Activated T-cell treated with anti-CD3 and anti-CD28 coated beads, Interleukin-2, amount 50 U/mL, for 1 hour (primary cell): ENCODE measurements at places on chromosomes 7 and 10.

DNA sequence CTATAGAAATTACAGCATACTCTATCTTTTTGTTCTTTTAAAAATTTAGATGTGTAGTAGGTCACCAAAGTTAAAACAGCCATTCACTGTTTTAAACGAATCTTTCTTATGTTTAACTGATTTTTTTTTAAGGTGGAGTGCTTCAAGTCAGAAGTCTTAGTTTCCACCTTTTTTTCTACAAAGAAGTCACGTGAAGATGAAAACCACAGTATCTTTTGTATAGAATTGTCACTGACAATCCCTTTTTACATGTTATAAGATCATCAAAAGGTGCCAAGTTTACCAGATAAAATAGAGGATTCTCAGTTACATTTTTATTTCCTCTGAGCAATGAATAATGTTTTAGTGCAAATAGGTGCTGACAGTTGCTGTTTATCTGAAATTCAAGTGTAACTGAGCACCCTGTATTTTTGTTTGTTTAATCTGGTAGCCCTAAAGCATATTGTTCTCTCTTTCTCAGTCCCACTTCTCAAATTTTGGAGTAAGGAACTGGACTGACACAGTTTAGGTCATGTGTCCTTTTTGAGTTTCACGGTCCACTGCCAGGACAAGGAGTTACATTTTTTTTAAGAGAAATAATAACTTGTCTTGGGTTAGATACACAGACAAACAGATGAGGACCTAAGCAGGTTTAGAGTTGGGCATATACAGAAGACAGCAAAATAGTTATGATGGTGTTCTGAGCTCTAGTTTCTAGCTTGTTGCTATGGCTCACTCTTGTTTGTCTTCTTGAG, 233.2 kb upstream of the MBL2 start:
- no peak for DNase-seq

- no peak for DNase-seq
Measured at GRCh38 chr7:74587435-74588126, 69.9 kb upstream of the GTF2I start.

- no peak for DNase-seq
Measured at GRCh38 chr7:90917539-90917938, 321.4 kb downstream of the CDK14 start.

DNA sequence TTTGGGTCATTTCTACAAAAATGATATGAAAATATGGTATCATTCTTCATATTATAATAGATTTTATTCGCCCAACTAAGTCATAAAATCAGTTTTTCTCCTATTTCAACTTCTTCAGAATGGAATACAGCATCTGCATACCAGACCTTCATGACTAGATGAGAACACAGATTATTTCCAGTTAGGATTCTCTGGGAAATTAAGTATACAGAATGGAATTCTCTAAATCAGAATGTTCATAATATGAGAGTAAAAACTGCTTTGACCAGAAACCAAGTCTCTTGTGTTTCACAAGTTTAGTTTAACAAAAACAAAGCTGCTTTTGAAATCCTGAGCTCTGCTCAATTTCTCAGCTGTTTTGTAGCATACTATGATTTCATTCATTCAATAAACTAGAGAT, 160.3 kb upstream of the SEMA3A start:
- DNase-seq = no peak

DNA sequence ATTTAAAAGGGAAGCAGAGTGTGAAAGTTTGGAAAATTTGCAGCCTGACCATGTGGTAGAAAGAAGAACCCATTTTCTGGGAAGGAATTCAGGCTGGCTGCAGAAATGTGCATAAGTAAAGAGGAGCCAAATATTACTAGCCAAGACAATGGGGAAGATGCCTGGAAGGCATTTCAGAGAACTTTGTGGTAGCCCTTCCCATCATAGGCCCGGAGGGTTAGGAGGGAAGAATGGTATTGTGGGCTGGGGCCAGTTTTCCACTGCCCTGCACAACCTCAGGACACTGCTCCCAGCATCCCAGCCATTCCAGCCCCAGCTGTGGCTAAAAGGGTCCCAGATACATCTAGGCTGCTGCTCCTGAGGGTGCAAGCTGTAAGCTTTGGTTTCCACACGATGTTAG, 278.5 kb upstream of the BMPER start:
- DNase-seq = no peak

DNA sequence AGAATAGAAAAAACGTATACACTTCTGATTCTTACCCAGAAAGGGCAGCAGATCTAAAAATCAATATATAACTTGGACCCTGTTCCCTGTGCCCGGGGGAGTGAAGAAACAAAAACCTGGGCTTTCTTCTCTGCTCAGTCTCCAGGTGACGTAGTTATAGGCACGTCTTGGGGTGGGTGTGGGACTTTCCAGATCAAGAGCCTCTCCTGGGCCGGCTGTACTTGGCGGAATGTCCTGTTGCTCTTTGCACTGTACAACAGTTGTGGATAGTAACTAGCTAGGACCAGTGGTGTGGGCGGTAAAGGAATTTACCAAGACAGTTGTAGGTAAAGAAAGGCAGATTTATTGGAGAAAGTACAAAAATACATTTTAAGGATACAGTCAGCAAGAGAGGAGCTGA, 40.4 kb upstream of the STEAP4 start:
- no peak for DNase-seq

GRCh38 chr7:46072722-46073121, 151.7 kb upstream of the IGFBP3 start:
- DNase-seq = no peak

- no peak for DNase-seq
Measured at GRCh38 chr10:23035569-23035968, 59.8 kb upstream of the MSRB2 start.

DNA sequence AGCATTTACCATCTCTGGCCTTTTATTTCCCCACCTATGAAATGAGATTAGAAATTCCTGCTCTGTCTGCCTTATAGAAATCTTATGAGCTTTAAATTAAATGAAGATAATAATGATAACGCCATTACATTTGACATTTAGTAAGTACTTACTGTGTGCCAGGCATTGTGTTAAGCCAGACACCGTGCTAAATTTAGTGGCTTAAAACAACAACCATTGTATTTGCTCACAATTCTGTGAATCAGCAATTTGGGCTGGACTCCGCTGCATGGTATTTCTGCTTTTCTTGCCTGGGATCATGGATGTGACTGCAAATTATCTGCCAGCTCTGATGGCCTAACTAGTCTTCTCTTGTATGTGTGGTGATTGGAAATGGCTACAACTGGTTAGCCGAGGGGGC, 56.4 kb upstream of the CCDC6 start:
- DNase-seq = no peak

GRCh38 chr7:83413831-83414230, 235.1 kb downstream of the SEMA3E start:
- no peak for DNase-seq

- no peak for DNase-seq
Measured at GRCh38 chr7:20351901-20352300, 21.2 kb downstream of the ITGB8 start.

GRCh38 chr7:24017519-24017918, 266.5 kb upstream of the NPY start:
- no peak for DNase-seq

DNA sequence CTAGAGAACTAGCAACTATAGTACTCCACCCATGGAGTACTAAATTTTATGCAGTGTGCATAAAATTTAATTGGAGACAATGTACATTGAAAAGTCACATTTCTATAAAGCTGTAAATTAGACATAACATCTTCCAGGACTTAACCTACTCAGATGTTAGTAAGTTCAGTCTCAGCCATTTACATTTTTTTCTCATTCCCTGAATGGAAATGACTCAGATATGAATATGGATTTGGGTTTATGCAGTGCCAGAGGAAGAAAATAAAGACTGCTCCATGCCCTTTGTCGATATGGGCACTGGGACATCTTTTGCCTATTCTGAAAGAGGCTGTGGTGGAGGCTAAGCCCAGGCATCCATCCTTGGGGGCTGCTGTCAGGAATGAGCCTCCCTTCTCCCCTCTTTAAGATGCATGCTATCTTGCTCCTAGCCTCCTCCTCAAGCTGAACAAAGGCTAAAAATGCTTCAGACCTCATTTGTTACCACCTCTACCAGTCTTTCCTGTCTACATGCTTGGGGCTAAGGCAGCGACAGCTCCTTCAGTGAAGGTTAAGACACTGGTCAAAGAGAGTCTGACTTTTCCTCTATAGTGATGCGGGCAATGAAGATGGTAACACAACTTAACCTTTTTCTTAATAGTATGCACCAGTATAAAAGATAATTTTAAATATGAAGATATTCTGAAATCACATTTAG, 486.8 kb upstream of the ANKRD30A start:
- DNase-seq = no peak

GRCh38 chr7:99677013-99677647, 2.7 kb downstream of the CYP3A5 start:
- DNase-seq = no peak
